ENCODE measurements at places on chromosomes 3 and 15.

GRCh38 chr3:18919158-18919557 lies 229.2 kb upstream of the KCNH8 start:
- DNase-seq, result no peak

DNA sequence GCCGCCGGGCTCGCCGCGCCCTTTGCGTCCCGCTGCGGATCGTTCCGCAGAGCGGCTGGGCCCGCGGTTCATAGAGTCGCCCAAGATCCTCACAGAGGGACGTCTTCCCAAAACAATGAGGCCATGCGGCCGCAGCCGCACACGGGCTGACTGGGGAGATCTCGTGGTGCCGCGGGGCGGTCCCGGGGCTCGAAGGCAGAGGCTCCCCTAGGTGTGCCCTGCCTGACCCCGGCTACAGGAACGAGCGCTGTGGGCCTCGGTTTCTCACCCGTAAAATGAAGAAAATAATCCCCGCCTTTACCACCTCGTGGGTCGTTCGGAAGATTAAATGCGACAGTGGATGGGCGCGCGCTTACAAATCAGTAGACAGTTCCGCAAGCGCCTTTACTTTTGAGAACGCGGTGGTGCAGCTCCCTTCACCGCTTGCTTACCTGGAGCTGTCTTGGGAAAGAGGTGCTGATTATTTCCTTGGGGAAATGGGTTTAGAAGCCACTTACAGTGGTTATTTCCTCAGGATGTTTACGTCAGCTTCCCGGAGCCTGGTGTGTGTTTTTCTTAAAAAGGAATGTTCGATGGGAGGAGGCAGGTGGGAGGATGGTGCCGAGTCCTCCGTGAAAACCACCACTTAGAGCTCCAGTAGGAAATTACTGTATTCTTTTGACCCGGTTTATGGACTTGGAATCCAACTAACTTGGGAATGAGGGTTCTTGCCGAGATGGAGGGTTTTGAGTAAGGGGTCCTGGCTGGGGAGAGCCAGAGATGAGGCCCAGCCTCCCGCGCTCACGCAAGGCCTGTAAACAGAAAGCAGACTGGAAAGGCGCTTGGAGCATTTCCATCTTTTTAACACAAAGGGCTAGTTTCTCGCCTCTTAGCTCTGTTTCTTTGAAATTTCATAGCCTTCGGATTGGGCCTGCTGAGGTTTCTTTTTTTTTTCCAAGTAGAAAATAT lies 1.9 kb upstream of the MEX3B start:
- no peak for DNase-seq

DNA sequence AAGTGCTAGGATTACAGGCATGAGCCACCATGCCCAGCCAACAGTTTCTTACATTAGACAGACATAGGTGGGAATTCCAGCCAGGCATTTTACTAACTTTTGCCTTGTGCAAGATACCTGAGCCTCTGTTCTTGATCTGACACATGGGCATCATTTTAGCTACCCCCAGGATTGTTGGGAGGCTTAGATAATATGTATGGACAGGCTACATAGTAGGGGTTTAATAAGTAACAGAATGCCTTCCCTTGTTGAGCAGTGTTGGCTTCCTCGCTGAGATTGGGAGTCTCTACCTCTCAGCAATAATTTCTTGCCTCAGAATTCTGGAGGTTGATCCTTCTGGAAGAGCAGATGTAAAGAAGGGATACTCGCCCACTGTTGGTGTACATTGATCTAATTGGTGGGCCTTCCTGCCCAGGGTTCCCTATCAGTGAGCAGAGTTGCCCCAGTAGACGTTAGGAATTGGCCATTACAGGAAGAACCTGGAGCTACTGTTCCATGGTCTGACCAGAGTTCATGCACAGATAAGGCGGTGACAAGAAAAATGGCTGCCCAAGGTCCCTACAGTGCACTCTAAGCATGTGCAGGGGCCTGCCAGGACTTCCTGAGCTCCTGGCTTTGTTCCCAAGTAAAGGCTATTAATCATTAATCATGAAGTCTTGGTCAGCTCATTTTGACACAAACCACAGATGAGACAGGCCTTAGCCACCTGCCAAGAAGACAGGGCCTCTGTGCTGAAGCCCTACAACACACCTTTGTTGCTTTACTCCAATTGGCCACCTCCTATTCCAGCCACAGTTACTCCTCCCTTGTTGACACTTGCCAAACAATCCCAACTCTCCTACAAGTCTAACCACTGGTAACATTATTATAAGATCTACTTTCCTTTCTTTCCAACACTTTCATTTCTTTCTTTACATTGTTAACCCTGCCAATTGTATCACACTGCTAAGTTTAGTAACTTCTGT lies 5.0 kb upstream of the IL17RE start:
- DNase-seq, result no peak

DNA sequence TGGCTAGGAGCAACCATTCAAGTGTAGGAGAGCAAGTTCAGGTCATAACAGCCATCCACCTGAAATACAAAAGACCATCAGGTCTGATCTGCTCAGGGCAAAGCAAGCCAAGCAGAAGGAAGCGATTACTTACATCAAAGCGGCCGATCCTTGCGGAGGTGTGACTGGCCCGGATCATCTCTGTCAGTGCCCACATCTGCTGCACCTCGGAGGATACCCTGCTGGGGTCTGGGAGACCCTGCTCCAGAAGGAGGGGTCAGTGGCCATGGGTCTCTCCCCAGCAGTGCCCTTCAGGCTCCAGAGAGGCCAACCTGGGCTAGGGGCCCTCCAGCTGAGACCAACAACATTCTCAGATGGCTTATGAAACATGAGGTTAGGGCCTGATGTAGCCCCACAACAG lies 2.5 kb upstream of the AMT start:
- DNase-seq, result no peak

DNA sequence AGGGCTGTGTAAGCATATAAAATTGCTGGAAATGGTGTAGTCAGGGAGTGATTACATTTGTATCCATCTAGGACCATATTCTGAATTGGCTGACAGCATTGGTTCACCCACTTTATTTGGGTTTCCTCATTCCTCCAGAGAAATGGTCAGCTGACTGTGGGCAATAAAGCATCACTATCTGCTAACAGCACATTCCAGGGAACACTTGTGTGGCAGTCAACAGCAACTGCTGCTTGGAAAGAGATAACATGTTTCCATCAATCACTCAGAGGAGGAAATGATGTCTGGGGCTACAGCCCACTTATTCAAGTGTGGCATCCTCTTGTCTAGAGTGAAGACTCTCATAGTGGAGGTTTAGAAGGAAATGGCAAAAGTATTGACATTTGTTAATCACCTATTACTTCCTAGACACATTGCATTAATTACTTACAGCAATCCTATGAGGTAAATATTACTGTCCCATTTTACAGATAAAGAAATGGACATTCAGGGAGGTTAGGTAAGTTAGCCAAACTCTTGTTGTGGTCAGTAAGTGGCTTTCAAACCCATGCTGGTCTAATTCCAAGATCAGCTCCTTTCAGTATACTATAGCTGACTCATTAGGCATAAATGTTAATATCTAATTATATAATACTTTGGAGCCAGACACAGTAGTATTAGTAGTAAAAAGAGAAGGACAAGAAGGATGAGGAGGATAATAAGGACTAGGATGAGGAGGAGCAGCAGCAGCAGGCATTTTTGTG lies 247.8 kb downstream of the ALCAM start:
- DNase-seq, result no peak

GRCh38 chr3:119173325-119173724 lies at the start of gene UPK1B:
Gene UPK1B (plus strand): TSS chr3:119173598. CDS start chr3:119186742, 13,144 bp downstream.
- no peak for DNase-seq

GRCh38 chr3:134659391-134660045 lies 8.7 kb upstream of the KY start:
- no peak for DNase-seq

DNA sequence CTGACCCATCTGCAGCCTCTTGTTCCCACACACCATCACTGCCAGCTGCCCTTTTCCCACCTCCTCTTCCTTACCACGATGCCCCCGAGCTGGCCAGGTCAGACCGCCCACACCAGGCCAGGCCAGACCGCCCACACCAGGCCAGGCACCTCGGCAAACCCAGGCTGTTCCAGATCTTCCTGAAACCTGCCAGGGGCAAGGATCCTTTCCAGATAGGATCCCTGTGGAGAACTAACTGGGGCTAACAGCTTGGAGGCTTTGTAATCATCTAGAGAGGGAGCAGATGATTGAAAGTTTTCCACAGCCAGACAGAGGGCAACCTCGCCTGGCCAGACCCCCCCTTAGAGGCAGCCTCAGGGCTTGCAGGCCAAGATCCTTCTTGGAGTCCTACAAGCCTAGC lies 287.3 kb upstream of the TLE3 start:
- no peak for DNase-seq

DNA sequence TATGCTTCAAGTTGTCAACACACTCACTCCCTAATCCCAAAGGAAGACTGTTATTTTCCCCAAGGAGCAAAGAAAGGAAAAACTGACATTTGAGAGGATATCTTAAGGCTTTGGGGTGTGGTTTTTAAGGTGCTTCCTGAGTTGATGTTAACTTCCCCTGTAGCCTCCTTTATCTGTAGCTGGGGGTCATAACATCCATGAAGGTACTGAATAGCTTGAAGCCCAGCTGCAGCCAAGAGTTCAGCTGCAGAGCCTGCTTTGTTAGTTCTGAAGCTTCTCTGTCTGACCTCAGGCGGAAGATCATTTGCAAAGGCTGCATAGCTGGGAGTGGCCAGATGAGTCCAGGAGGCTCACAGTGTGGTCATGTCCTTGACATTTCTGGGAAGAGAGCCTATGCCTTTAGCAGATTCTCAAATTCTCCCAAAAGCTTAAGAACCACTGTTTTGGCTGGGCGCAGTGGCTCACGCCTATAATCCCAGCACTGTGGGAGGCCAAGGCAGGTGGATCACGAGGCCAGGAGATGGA lies 165.4 kb downstream of the SV2B start:
- no peak for DNase-seq

- DNase-seq, result no peak
Observed at GRCh38 chr3:115503394-115503793, 119.9 kb upstream of the GAP43 start.

GRCh38 chr3:12675115-12675810 lies 11.3 kb upstream of the RAF1 start:
- no peak for DNase-seq

DNA sequence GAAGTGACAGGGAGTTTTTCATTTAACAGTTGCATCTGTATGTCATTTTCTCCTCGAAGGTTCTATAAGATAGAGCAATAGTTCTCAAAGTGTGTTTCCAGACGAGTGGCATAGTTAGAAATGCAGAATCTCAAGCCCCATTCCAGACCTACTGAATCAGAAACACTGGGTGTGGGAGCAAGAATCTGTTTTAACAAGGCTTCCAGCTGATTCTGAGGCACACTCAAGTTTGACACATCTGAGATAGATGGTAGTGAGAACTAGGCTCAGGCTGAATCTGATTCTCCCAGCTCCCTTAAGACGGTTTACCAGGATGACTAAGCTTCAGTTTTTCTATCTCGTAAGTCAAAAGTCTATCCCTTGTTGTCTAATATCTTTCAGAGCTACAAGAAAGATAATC lies 159.8 kb upstream of the NUDT16 start:
- DNase-seq, result no peak
